ENCODE measurements at places on chromosomes 16 and 17.
A peak's percentile ranks its signal among the peaks of the same experiment; 100 is the strongest.

- no peak for DNase-seq
Measured at GRCh38 chr17:45841186-45841585, 3.5 kb upstream of the SPPL2C start.

GRCh38 chr17:19753661-19754463 lies 5.8 kb upstream of the ALDH3A1 start:
- DNase-seq: peak; percentile 25

DNA sequence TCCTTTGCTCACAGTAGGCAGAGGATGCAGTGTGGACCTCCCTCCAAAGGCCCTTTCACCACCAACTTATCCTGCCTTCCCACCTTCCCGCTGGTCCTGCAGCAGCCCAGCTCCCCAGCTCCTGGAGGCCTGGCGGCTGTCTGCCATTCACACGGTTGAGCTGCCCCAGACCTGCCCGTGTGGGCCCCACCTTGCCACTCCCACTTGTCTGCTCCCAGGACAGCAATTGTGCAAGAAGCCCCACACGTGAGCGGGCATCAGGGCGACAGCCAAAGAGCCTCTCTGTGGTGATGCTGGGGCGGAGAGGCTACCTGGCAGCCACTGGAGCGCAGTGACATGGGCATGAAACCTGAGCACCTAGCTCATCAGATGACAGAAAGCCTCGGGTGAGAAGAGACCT lies 248.6 kb upstream of the MAF start:
- no peak for DNase-seq

- peak; percentile 29 for DNase-seq
Measured at GRCh38 chr17:7632492-7632894, 2.6 kb downstream of the SHBG start.

GRCh38 chr17:74833501-74834377 lies 25.9 kb downstream of the GRIN2C start:
- no peak for DNase-seq

DNA sequence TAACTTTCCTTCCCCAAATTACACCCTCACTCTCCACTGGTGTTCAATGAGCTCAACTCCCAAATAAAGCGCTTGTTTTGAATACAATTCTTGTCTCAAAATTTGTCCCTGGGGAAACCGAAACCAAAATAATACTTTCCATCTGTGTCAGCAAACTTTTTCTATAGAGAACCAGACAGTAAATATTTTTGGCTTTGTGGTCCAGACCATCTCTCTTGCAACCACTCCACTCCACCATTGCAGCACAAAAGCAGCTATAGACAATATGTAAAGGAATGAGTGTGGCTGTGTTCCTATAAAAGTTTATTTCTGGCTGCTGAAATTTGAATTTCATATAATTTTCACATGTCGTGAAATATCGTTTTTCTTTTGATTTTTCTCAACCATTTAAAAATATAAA lies 84.6 kb upstream of the ERCC4 start:
- DNase-seq: no peak

GRCh38 chr17:64218066-64218465 lies 45.0 kb downstream of the TEX2 start:
- no peak for DNase-seq

DNA sequence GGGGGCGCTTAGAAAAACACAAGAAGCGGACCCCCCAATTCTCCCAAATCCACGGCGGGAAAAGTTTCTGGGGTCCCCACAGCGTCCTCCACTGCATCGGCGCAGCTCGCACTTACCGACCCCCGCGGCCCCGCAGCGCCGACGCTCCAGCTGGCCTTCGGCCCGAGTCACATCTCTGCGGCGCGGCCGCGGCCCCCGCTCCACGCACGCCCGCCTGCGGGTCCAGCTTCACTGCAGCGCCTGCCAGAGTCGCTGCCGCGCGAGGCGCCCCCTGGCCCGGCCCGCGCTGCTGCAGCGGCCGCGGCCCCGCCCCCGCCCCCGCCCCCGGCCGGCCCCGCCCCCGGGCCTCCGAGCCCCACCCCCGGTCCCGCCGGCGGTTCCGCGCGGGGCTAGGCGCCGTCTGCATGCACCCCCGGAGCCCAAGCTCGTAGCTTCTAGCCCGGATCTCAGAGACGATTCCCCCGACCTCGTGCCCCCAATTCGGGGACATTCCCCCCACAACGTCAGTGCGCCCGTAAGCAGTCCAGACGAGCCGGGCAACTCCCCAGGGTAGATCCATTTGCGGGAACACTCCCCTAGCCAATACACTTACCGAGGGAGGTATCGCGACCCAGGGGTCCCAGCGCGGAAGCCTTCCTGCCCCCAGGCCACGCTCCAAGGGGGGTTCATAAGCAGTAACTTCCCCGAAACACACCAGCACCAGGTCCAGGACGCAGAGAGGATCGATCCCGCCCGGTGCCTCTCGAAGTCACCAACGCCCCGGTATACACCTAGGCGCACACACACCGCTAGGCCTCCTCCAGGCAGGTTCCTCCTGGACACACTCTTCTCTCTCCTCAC lies at the start of gene GPRC5B:
GPRC5B (minus strand) TSS at position 238 of the 840 bp plus-strand sequence. CDS start 12,003 bp downstream, outside the sequence.
- DNase-seq: no peak

- DNase-seq: no peak
Measured at GRCh38 chr16:49473131-49473530, 99.5 kb downstream of the C16orf78 start.

DNA sequence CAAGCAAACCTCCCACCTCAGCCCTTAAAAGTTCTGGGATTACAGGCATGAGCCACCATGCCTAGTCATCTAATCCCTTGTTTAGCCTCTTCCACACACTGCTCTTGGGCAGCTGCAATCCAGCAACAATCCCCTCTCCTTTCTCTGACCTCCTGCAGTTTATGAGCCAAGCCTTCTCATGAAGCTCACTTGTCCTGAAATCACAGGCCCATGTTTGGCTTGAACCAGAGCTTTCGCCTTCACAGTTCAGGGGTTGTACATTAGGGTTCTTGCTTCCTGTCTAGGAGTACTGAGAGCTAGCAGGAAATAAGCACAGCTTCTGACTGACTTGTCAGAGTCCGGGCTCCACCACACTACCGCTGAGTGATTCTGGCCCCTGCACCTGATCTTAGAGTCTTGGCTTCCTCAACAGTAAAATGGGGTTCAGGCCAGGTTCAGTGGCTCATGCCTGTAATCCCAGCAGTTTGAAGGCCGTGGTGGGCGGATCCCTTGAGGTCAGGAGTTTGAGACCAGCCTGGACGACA lies 16.3 kb downstream of the ERAL1 start:
- no peak for DNase-seq

GRCh38 chr16:14634389-14634725 lies 1.6 kb downstream of the BFAR start:
- no peak for DNase-seq

GRCh38 chr16:71722801-71723536 lies 1.5 kb downstream of the PHLPP2 start:
- DNase-seq: peak; percentile 70

- DNase-seq: peak; percentile 45
Measured at GRCh38 chr16:84084570-84085270, 32.0 kb downstream of the MBTPS1 start.

DNA sequence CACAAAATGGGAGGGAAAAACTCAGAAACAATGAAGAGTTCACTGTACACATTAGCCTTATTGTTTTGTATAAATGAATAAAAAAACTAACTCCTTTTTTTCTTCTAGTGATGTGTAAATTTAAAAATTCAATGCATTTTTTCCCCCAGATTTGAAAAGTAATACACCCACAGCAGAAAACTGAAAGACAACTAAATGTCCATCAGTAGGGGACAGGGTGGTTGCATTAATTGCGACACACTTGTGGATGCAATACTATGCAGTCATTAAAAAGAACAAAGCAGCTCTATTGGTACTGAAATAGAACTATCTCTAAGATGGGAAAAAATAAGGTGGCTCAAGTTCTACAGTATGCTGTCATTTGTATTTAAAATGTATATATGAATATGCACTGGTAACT lies 13.7 kb upstream of the WIPI1 start:
- no peak for DNase-seq

- DNase-seq: peak; percentile 18
Measured at GRCh38 chr17:19762515-19762961, 14.4 kb upstream of the ALDH3A1 start.

DNA sequence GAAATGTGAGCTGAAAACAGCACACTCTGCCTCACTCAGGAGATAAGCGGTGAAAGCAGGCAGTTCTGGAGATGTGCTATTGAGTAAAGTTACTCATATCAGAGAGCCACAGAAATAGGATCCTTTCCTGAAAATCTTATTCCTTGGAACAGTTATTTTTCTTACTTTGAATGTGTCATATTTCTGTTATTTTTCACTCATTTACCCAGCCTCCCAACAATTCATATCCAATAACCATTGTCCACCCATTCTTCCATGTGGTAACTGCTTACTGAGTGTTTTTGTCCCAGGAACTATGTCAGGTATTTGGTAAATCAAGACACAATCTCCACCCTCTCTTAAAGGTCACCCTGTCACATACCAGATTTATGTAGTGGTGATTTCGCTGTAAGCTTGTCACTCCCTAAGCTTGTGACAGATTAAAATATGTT lies 144.9 kb downstream of the PARN start:
- DNase-seq: no peak

GRCh38 chr17:13244513-13244912 lies 226.7 kb upstream of the ELAC2 start:
- DNase-seq: no peak

GRCh38 chr17:13646969-13647542 lies 45.3 kb upstream of the HS3ST3A1 start:
- no peak for DNase-seq

GRCh38 chr16:53220585-53220984 lies 165.8 kb downstream of the CHD9 start:
- DNase-seq: peak; percentile 9

DNA sequence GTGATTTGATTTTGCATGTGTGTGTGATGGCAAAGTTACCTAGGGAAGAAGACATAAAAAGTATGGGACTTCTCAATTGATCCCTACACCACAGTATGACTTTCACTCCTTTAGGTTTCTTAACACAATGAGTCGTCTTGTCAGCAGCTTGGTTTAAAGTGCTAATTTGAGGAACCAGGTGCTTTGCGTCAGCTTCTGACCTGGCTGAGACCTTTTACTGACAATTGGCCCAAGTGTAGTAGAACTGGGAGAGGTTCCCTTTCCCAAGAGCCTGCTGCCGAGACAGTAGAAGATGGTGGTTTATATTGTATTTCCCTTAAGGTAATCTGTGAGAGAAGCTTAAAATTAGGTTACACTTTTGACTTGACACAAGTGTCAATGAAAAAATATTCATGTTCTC lies 54.9 kb downstream of the LDHD start:
- DNase-seq: no peak

DNA sequence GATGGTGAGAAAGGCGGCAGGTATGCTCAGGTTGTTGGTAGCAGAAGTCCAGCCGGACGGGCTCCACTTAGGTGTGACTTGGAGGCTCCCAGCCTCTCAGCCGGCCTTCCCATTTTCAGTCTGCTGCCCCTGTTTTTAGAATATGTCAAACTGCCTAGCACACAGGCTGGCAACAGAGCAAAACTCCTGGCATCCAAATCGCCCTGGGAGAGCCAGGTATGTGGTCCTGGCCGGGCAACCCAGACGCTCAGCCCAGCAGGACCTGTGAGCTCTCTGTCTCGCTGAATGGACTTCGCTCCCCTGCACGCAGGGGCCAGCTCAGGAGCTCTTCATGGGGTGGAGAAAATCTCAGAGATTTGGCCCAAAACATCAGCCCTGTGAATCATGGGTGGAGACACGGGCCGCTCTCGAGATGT lies 147.9 kb upstream of the CHMP6 start:
- DNase-seq: no peak

GRCh38 chr16:53866520-53866919 lies 162.6 kb downstream of the FTO start:
- no peak for DNase-seq

- DNase-seq: peak; percentile 83
Measured at GRCh38 chr17:8563024-8563776, 67.3 kb downstream of the MYH10 start.

GRCh38 chr16:30585022-30585399 lies 486 bp downstream of the ZNF785 start:
- no peak for DNase-seq

- no peak for DNase-seq
Measured at GRCh38 chr17:3761036-3761917, 37.6 kb downstream of the HASPIN start.

GRCh38 chr16:54597222-54597621 lies 310.6 kb upstream of the IRX3 start:
- DNase-seq: no peak

DNA sequence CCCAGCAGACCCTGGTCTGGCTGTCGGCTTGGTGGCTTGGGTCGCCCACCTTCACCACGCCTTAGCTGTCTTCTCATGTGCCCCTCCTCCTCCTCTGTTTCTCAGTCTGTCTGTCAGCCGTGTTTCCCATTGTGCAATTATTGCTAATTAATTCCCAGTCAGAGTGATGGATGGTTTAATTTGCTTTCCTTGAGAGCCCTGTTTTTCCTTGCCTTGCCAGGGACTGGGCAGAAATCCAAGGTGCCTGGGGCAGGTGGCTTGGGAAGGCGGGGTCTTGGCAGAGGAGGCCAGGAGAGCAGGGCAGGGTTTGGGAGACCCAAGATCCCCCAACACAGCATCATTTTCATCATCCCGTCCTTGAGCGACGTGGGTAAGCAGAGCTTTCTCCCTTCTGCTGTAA lies 21.3 kb downstream of the NECAB2 start:
- DNase-seq: peak; percentile 16

GRCh38 chr17:55334285-55334684 lies 69.5 kb downstream of the HLF start:
- no peak for DNase-seq

DNA sequence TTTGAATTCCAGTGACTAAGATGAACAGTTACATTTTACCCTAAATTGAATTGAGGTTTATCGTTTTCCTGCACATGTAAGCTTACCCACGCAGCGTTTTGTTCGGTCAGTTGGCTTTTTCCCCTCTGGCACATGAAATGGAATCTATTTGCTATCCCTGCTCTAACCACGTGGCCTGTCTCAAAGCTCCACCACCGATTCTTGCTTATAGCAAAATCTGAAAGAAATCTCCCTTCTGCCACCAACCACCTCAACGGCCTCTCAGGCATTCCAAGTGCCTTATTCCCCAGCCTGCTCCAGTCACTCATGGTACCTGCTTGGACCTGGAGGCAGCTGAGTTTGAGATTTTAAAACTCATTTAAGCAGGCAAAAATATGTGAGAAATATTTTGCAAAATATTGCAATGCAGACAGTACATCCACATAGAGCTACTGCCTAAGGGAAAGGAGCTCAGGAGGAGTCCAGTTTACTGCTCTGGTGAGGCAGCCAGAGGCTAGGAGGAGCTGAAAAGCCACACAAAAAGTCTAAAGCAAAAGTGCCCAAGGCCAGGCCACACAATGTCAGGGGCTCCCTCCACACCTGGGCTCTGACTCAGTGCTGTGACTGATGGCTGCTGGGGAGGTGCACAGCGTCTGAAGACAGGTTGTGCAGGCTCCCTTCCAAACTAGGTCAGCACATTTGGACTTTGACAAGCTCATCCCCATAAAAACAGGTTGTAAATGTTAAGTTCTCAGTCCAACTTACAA lies 26.4 kb downstream of the ARHGAP17 start:
- no peak for DNase-seq

GRCh38 chr17:82964851-82965341 lies 114.5 kb upstream of the METRNL start:
- DNase-seq: no peak

DNA sequence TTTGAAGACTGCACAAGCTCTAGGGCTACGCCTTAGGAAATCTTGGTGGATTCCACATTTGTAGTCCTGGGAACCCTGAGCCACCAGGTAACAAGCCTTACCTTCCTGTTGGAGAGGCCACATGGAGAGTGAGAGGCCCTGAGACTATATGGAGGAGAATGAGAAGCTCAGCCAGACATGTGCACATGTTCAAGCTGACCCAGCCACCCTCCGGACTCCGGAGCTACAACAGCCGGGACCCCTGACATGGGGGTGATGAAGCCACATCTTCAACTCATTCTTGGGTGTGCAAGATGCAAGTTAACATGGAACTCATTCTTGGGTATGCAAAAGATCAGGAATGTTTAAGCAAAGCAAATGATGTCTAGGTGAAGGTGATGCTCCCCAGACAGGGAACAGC lies 62.7 kb downstream of the GNA13 start:
- DNase-seq: no peak

Data from NCI-H524 (cell line).